ENCODE measurements at places on chromosomes 1 and 21.

- no peak for DNase-seq
These were observed 7.0 kb downstream of the SH3BP5L start for GRCh38 chr1:248818505-248819374.

GRCh38 chr21:39874759-39875158, 7.5 kb downstream of the PCP4 start:
- DNase-seq: no peak

GRCh38 chr1:44609412-44609767, 64.9 kb downstream of the TMEM53 start:
- DNase-seq: peak; percentile 20

DNA sequence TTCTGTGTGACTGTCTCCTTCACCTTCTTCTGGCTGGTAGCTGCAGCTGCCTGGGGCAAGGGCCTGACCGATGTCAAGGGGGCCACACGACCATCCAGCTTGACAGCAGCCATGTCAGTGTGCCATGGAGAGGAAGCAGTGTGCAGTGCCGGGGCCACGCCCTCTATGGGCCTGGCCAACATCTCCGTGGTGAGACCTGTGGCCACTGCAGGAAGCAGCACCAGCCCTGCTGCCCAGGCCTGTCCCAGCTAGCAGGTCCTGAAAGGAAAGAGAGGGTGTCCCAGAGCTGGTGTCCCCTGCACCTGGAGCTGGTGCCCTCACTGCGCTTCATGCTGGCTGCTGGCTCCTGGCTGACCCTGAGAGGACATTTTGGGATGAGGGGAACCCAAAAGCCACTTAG, 5.9 kb upstream of the ATXN7L2 start:
- DNase-seq: no peak

- DNase-seq: no peak
These were observed 52.3 kb downstream of the PLEKHA6 start for GRCh38 chr1:204307334-204307883.

DNA sequence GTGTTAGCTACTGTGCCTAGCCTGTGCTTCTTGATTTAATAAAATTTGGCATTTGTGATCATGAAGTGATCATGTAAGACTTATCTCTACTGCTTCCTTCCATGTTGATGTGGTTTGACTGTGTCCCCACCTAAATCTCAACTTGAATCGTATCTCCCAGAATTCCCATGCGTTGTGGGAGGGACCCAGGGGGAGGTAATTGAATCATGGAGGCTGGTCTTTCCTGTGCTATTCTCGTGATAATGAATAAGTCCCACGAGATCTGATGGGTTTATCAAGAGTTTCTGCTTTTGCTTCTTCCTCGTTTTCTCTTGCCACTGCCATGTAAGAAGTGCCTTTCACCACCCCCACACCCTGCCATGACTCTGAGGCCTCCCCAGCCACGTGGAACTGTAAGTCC, at the start of gene OVAAL:
TSS of gene OVAAL (plus strand) at position 301 of the 400 bp plus-strand sequence.
- DNase-seq: no peak

DNA sequence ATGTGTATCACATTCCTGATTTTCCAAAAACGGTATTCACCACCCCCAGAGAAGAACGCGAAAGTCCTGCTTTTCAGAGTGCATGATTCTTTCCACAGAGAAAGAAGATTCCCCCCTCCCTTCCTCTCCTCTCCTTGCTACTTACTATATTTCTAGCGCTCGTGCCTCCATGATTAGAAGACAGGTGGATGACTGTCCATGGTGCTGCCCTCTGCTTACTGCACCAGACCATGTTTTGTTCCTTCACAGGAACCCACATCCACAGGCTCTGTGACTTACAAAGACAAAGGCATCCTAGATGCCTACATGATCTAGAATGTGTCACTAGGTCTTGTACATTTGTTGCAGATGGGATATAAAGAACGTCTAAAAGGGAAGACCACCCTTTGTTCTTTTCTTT, 49.1 kb upstream of the ZNF648 start:
- DNase-seq: no peak

GRCh38 chr21:15212206-15212605, 147.4 kb upstream of the NRIP1 start:
- no peak for DNase-seq

- peak; percentile 21 for DNase-seq
These were observed 3.7 kb downstream of the ATF3 start for GRCh38 chr1:212612041-212612961.

GRCh38 chr1:35580949-35581388, 7.9 kb downstream of the TFAP2E start:
- DNase-seq: no peak

DNA sequence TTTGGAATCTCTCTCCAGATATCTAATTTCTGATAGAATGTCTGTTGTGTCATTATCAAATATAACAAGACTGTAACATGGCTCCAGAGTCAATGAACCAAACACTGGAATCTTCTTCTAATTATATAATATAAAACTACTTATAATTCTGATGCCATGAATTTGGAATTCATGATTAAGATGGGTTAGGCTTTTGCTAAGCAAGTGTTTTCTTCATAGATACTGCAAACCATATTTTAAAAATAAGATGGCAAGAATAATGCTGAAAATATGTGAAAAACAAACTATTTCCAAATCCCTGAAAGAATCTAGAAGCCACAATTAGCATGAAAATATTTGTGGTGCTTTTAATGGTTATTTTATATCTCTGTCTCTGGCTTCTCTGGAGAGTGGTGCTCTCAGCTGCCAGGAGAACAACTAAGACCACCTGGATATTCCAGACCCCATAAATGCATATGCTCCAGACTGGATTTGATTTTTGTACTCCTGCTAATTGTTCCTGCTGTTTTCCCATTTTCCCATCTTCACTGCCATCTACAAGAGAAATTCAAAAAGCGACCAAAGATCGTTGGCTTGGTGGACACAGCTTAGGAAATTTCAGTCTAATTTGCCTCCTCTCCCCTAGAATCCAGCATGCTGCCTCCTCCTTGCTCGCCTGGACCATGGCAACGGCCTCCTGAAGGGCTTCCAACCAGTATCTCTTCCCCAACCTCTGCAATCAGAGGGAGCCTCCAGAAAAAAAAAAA, 418.9 kb downstream of the SETD4 start:
- DNase-seq: no peak

DNA sequence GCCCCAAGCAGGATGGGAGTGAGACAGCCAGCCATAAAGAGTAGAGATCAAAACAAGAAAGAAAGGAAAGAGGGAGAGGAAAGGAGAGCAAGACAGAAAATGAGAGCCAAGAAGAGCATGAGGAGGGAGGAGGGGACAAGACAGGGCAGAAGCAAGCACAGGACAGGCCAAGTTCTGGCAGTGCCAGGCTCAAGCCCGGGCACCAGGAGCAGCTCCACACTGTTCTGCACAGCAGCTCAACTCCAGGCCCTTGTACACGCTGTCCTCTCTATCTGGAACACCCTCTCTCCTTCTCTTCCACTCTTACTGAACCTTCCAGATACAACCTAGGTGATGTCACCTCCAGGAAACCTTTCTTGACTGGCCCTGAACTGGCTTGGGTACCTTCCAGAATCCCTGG, 11.7 kb downstream of the IFFO2 start:
- no peak for DNase-seq

DNA sequence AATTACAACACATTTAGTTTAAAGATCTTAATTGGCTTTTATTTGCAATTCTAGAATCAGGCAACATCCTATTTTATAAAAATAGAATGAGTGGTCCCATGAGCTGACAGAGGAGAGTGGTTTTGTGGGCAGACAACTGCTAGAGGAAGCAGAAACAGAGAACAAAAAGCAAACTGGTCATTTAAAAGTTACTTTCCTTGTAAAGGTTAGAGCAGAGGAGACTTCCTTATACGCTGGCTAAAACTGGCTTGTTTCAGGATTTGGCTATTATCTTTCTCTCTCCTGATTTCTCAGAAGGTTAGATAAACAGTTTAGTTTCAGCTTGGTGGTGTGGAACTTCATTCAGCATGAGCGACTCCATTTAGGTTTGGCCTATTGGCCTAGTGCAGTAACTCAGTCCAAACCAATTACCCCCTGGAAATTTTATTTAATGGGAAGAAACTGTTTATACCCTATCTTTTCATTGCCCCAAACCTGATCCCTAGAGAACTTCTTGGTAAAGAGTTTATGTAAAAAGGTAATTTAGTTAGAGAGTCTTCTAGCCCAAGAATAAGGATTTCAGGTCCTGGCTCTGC, 32.2 kb upstream of the IL20 start:
- no peak for DNase-seq

DNA sequence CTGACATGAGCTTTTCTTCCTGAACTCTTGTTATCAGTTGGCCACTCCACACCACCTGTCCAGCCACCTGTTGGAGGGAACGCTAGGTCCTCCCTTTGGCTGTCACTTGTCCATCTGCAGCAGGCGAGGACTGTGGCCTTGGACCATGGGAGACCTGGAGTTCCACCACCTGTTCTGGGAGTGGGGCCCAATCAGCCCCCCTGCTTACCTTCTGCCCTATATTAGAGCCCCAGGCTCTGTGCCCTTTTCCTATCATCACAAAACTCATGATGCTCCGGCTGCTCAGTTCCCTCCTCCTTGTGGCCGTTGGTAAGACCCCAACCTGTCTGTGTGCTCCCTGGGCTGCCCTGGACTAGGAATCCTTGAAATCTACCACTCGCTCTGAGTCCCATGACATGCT, at the start of gene CELA3A:
TSS of gene CELA3A (plus strand) at position 249 of the 400 bp plus-strand sequence. CDS start at position 267, 18 bp downstream.
- DNase-seq: no peak

DNA sequence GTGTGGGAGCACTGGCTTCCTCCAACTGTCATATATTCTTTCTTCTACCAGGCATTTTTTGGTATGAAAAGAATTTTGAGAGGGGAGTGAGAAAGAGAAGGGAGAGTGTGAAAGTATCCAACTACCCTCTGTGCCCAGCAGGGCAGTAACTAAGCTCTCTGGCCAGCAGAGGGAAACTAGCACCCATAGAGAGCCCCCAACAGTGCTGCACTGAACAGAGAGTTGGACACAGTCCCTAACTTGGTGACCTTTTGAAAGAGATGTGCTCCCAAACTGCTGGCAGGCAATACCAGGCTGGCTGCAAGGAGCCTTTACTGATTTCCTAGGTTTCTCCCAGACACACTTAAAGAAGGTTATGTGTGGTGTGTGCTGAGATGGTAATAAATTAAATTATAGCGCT, 118.8 kb upstream of the PBX1 start:
- no peak for DNase-seq

DNA sequence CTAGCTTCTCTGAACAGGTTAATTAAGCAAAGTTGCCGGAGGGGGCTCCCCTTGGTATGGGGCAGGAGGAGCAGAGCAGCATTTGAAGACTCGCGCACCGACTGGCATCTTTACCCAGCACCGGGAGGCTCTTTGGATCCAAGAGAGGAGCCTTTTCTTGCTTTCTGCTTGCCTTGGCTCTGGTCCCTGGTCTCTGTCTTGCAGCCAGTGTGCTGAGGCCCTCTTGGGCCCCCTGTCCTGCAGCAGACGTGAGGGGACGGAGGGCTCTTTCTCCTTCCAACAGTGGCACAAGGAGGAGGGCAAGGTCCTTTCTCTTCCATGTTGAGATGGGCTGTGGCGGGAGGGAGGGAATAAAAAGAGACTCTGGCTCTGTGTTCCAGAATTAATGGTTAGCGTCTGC, 45.6 kb downstream of the ZBTB18 start:
- no peak for DNase-seq

GRCh38 chr1:51442198-51442597, 76.9 kb downstream of the EPS15 start:
- DNase-seq: peak; percentile 4

DNA sequence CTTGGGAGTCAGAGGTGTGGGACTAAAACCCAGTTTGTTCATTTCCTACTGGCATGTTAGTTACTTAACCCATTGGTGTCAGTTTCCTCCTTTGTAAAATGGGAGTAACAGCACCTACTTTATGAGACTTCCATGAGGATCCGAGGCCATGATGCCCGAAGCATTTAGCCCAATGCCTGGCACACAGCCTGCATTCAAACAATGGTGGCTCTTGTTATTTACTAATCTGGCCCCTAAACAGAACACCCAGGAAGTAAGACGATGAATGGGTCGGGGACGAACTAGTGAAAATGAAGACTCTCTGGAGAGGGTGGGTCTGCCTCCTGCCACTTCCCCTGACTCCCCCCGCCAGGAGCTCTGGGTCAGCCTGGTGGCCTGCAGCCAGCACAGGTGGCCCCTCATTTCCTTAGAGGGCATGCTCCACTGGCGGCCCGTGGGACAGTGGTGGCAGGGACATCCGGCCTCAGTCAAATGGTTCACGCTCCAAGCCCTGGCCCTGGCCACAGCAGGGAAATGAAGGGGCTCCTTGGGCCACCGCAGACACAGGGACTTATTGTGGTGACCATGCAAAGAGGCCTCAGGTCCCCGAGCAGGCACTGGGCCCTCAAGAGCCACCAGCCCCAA, 9.5 kb upstream of the TAS1R2 start:
- no peak for DNase-seq

DNA sequence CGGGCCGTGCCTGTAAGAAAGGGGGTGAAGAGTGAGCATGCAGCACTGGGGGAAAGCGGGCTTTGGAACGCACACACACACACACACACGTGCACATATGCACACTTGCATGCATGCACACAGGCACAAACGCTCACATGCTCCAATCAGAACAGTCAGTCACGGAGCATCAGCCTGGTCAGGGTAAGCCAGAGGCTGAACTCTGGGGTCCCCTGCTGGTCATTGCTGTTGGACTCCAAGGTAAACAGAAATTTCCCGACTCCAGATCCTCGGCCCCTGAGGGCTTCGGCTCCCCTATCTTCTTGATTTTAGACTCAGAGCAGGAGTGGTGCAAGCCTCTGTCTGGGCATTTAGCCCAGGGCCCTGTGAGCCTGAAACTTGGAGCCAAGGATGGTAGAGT, 54.2 kb downstream of the SYT2 start:
- no peak for DNase-seq

DNA sequence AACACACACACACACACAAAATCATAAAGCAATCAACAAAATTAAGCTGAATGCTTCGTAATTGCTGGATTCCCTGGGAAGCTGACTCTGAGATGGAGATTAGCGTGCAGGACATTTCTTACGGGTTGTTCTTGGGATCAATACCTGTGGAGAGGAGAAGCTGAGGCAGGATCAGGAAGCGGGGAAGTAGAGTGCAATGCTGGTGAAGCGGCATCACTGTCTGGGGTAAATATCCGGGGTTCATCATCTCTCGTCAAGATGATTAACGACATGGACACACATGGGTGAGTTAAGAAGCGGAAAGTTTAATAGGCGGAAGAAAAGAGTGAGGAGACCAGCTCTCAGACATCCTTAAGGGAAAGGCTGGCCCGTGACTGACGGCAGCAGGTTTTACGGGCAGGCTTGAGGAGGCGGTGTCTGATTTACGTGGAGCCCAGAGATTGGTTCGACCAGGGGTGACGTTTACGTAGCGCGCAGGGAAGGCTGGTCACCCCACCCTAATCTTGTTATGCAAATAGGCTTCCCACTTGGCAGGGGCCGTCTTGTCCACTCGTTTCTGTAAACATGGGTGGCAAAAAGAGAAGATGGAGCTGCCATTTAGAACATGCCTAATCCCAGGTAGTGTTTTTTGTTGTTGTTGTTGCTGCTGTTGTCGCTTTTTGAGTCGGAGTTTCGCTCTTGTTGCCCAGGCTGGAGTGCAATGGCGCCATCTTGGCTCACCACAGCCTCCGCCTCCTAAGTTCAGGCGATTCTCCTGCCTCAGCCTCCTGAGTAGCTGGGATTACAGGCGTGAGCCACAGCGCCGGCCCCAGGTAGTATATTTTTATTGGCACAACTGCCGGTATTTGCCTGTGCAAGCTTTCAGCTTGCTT, 135.6 kb upstream of the KCNJ15 start:
- DNase-seq: no peak

- no peak for DNase-seq
These were observed 157.0 kb downstream of the RERE start for GRCh38 chr1:8660411-8660828.
